ENCODE measurements at places on chromosomes 3 and 15.

- DNase-seq = no peak
Measured at GRCh38 chr3:147574621-147575020, 165.5 kb downstream of the ZIC1 start.

DNA sequence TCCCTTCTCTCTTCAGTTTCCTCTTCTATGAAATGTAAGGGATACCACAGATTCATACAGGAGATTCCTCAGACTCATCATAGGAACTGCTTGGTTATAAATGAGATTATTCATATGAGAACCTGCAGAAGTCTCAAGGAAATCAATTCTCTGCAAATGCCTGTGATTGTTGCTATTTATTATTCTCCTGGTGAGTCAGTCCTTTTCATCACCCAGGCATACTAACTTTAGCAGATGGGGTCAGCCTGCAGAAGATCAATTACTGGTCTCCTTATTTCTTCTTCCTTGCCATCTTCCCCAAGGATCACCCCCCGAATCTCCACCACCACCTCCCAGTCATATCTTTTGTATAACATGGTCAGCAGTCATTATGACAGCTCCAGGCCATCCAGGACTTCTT lies 53.8 kb upstream of the DCP1A start:
- DNase-seq = no peak

GRCh38 chr15:101062063-101062462 lies 142.9 kb downstream of the LRRK1 start:
- DNase-seq = no peak

- DNase-seq = no peak
Measured at GRCh38 chr15:56215769-56216168, 27.9 kb downstream of the RFX7 start.

- DNase-seq = no peak
Measured at GRCh38 chr3:77271306-77271705, 231.4 kb downstream of the ROBO2 start.

GRCh38 chr3:27971600-27971999 lies 249.5 kb upstream of the EOMES start:
- no peak for DNase-seq

DNA sequence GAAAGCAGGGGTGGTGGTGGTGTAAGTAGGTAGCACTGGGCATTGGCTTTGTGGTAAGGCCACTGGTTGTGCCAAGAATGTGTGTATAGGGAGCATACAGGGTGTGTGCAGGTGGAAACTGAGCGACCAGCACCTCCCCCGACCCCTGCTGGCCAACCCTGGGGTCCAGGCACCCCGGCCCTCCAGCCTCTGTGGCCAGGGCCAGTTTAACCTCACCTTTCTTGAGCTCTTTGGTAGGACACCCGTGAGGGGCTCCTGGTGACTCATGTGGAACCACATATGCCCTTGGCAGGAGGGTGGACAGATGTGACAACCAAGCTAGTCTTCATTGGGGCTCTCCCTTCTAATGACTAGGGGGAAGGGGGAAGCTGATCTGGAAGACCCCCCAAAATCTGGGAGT lies 19.5 kb downstream of the SHF start:
- DNase-seq = no peak

- peak; percentile 44 for DNase-seq
Measured at GRCh38 chr15:43776101-43776717, 557 bp downstream of the ELL3 start.

GRCh38 chr3:128709038-128709437 lies 16.9 kb upstream of the RAB7A start:
- no peak for DNase-seq

DNA sequence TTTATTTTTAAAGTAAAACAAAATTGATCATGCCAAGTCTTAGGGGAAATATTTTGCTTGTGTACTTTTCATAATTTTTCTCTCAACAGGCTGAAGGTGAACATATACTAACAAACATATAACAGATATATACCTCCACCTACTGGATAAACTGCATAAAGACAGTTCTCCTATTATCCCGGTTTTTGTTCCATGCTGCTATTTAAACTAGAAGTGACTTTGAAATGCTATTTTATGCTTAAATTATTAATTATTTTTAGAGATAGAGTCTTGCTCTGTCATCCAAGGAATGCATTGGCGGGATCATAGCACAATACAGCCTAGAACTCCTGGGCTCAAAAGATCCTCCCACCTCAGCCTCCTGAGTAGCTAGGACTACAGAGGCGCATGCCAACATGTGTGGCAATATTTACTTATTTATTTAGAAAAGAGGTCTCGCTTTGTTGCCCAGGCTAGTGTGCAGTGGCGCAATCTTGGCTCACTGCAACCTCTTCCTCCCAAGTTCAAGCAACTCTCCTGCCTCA lies 49.8 kb downstream of the ST3GAL6 start:
- DNase-seq = no peak

All from stimulated activated CD4-positive, alpha-beta T cell treated with anti-CD3 and anti-CD28 coated beads, Interleukin-15, amount 100 ng/mL, for 24 hours (primary cell).